ENCODE measurements at places on chromosomes 5 and 9. TPM values are rescaled to one million over a fixed set of nuclear protein-coding genes. Genes with fewer than 3 reads are reported as not detected.

The CCDC180 gene
- total RNA-seq, result 1.5 TPM

- no peak overlapping the region for H3K4me3 ChIP-seq
- no peaks in the 10 kb centered on the region for H3K36me3 ChIP-seq
- H3K4me1 ChIP-seq, result peaks cover 5% of the 10 kb centered on the region
- no peak overlapping the region for H3K27ac ChIP-seq
These were observed 669 bp upstream of the AMBP start for GRCh38 chr9:114078781-114079156.

GRCh38 chr5:119343766-119344165, 12.1 kb upstream of the TNFAIP8 start:
- H3K36me3 ChIP-seq, result no peaks in the 10 kb centered on the region
- no peaks in the 10 kb centered on the region for H3K27me3 ChIP-seq
- H3K4me3 ChIP-seq, result no peak overlapping the region
- H3K27ac ChIP-seq, result no peak overlapping the region

DNA sequence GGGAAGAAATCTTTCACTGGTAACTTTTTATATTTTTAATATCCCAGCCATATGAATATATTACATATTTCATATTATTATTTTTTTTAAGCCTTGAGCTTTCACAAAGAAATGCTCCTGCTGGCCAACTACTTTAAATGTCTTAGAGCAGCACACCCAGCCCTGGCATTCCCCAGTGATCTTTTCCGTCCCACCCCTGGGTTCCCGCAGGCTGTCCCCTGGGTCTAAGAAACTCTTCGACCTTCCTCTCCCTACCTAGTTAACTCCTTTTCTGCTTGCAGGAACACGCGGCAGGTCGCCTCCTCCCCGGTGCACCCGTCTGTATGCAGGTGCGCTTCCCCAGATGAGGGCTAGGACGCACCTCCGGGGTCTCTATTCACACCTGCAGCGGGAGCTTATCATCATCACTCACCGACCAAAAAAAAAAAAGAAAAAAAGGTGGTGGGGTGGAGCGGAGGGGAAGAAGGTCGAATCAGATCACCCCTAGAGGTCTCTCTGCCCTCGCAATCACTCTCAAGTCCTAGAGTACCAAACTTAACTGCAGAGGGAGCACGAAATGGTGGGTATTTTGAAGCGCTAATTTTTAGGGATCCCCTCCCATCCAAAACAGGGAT, 696 bp downstream of the ZFP62 start:
- no peaks in the 10 kb centered on the region for H3K27me3 ChIP-seq
- H3K27ac ChIP-seq, result peak overlapping the region; percentile 87
- no peak for DNase-seq
- peaks cover 16% of the 10 kb centered on the region for H3K4me1 ChIP-seq
- H3K4me3 ChIP-seq, result peak overlapping the region; percentile 93
- H3K36me3 ChIP-seq, result peaks cover 20% of the 10 kb centered on the region

DNA sequence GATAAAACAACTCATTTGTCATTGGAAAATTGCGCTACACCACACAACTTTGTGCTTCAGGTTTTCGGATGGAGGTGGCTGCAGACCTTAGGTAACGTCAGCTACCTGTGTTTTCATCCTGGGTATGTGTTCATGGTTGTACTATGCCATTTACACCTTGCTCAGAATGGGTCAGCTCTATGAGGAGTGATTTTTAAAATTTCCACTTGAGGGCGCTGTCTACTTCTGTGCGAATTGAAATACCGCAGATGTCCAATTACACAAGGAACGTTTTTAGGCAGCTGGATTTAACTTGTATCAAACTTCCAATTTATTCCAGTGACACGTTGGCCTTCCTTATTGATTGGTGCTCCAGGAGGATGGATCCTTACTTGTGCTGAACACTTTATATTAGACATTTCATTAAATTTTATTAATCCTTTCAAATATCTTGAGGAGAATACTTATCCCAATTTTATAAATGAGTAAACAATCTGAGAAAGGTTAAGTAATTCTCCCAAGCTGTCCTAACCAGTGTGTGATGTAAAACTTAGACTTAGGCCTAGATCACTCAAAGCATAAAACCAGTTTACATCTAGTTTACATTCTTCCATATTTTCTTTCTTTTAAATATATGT, 23.4 kb downstream of the DMRTA1 start:
- H3K27me3 ChIP-seq, result peaks cover 1% of the 10 kb centered on the region
- H3K27ac ChIP-seq, result no peak overlapping the region
- no peak overlapping the region for H3K4me3 ChIP-seq
- H3K36me3 ChIP-seq, result no peaks in the 10 kb centered on the region
- H3K4me1 ChIP-seq, result no peaks in the 10 kb centered on the region

The TMEM171 gene
- 1.4 TPM for total RNA-seq

- no peaks in the 10 kb centered on the region for H3K36me3 ChIP-seq
- no peaks in the 10 kb centered on the region for H3K27me3 ChIP-seq
- H3K4me3 ChIP-seq, result no peak overlapping the region
- no peak for DNase-seq
- no peaks in the 10 kb centered on the region for H3K4me1 ChIP-seq
These were observed 94.8 kb downstream of the ATP10B start for GRCh38 chr5:160757194-160757593.

The ANGPTL2 gene
- total RNA-seq, result 20.5 TPM

- DNase-seq, result no peak
- no peak overlapping the region for H3K27ac ChIP-seq
- no peaks in the 10 kb centered on the region for H3K4me1 ChIP-seq
- H3K4me3 ChIP-seq, result no peak overlapping the region
- H3K27me3 ChIP-seq, result peaks cover 1% of the 10 kb centered on the region
These were observed 555.1 kb upstream of the ADAMTS16 start for GRCh38 chr5:4584982-4585381.

GRCh38 chr9:127898433-127899127, 823 bp downstream of the ST6GALNAC6 start:
- DNase-seq, result peak; percentile 74
- H3K4me1 ChIP-seq, result peaks cover 18% of the 10 kb centered on the region
- peaks cover 33% of the 10 kb centered on the region for H3K36me3 ChIP-seq
- peak overlapping the region; percentile 89 for H3K27ac ChIP-seq
- peak overlapping the region; percentile 92 for H3K4me3 ChIP-seq

Data from HFFc6 (cell line).